ENCODE measurements at places on chromosomes 3 and 15. TPM values are rescaled to one million over a fixed set of nuclear protein-coding genes. Genes with fewer than 3 reads are reported as not detected.

DNA sequence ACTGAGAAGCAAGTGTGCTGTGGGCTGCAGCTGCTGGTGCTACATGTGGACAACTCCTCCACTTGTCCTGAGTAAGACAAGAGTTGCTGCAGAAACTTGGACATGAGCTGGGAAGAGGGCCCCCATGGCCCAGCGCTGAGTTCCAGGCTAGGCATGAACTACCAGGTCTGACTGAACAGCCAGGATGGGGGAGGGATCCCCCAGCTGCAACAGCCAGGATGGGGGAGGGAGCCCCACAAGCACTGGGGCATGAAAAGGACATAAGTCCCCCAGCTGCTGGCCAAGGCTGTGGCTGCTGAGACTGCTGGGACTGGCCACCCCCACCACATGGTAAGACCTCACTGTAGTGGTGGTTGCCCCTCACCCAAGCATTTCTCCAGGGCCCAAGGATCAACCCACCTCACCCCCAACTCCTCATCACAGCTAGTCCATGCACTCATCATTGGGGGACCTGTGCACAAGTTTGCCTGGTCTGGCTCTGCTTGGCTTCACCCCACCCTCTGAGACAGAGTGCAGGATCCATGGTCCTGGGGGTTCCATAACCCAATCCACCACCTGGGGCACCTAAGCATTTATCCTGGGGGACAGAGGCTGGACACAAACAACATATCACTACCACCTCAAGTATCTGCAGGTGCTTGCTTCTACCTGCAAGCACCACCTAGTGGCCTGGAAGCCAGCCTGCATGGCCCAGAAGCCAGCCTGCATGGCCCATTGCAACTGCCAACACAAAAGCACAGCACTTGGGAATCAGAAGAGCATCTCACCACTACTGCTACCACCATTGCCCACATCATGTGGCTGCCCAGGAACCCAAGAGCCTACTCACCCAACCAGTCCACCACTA, 84.5 kb upstream of the STT3B start:
- no peak for DNase-seq

GRCh38 chr15:73872346-73872745, 1.0 kb upstream of the TBC1D21 start:
- no peak for DNase-seq

GRCh38 chr3:37946531-37946889, 44.1 kb upstream of the VILL start:
- no peak for DNase-seq

GRCh38 chr15:65260968-65261367, 25.7 kb downstream of the PARP16 start:
- DNase-seq, result no peak

DNA sequence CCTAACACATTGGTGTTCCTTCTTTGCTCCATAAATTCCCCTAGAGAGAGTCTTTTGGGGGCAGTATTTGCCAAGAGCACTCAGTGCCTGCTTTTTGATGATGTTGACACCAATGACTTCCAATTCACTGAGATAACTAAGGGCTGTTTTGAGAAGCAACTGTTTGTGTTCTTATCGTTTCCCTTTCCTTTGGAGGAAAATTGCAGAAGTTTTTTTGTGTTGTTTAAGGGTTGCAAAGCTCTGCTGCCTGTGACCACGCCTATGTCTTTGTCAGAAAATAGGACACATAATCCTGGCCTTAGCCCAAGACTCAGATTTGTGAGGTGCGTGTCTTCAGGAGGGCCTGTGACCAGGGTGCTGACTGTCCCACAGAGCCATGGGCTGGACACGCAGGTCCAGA, 99.6 kb downstream of the FAM43A start:
- DNase-seq, result no peak

DNA sequence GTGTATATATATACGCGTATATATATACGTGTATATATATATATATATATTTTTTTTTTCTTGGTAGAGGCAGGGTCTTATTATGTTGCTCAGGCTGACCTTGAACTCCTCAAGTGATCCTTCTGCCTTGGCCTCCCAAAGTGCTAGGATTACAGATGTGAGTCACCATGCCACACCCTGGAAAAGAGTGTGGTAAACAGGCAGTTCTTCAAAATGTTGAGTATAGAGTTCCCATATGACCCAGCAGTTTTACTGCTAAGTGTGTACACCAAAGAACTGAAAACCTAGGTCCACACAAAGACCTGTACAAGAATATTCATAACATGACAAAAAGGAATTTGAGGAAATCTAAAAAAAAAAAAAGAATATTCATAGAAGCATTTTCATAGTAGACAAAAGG, 71.8 kb upstream of the GCNT3 start:
- DNase-seq, result no peak

GRCh38 chr15:78085928-78086327, 6.4 kb upstream of the SH2D7 start:
- no peak for DNase-seq

GRCh38 chr15:58064980-58065444, 499 bp downstream of the ALDH1A2 start:
- no peak for DNase-seq

DNA sequence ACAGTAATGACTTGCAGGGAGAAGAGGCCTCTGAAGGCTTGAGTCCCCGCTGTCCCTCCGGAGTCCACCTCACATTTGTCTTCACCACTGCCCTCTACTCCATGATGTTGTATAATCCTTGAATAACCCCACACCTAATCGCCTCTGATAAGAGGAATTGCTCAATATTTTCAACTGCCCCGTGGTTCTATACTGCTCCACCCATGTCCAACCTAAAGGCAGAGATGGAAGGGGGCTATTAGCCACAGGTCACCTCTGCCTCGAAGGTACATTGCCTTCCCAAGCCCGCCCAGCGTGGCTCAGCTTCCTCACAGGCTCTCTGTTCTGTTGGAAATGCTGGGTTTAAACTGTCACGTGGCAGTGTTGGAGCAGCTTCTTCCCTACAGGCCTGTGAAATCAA, 12.4 kb downstream of the TLR9 start:
- no peak for DNase-seq

- DNase-seq, result no peak
Measured at GRCh38 chr15:34620142-34620541, 36.7 kb upstream of the GOLGA8B start.

DNA sequence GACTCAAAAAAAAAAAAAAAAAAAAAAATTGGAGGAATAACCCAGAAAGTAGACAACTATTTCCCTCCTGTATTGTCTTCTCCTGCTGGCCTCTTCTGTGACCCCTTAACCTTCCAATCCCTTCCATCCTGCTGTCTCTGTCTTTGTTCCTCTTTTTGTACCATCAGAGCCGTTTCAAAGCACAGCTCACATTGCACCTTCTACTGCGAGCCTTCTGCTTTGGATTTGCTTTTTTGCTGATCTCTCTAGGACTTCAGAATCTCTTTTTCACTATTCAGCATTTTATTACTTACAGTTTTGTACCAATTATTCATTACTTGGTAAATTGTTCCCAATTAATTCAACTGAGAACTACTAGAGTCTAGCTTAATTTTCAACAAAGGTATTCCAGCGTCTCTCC, 284.0 kb upstream of the TBL1XR1 start:
- DNase-seq, result no peak

GRCh38 chr3:181487236-181487978, 224.3 kb upstream of the SOX2 start:
- DNase-seq, result peak; percentile 29

- no peak for DNase-seq
Measured at GRCh38 chr15:76837474-76837873, 67.7 kb downstream of the SCAPER start.

DNA sequence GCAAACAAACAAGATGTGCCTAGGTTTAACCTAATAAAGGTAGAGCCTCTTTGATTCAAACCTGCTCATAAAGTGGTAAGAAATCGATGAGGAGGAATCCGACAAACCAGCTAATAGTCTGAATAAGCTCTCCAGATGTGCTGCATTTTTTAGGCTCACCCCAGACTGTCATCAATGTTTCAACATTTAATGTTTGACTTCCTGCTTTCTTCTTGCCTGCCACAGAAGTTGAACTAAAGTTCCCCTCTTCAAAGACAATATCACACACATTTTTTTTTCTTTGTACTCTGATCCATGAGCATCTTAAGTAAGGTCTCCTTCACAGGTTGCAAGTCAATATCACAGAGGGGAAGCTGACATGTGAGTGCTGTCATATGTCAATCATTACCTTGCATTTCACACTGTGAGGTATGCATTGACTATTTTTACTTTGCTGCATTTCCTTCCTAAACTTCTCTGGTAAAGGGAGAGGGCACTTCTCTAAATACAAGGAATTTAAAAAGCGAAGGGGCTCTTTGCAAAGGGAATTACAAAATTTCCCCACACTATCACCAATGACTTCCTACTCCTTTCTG, 172.3 kb upstream of the MCTP2 start:
- no peak for DNase-seq

DNA sequence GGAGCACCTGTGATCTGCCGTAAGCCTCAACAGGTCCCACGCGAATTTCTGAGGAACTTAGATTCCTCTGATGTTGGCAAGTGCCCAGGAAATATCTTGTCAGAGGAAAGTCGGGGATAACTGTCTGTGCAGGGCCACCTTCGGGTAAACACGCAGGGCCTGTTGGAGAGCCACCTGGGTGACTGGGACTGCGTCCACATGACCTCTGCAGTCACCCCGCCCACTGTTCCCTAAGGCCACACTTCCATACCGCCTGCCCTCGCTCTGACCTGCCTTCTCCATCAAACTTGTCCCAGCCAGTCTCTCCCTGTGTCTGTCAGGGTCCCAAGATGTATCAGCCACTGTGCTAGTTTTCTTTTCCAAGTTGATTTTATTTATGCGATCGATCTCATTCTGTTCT, 28.7 kb downstream of the BFSP2 start:
- no peak for DNase-seq

GRCh38 chr3:101938262-101938847, 89.0 kb downstream of the NFKBIZ start:
- no peak for DNase-seq

DNA sequence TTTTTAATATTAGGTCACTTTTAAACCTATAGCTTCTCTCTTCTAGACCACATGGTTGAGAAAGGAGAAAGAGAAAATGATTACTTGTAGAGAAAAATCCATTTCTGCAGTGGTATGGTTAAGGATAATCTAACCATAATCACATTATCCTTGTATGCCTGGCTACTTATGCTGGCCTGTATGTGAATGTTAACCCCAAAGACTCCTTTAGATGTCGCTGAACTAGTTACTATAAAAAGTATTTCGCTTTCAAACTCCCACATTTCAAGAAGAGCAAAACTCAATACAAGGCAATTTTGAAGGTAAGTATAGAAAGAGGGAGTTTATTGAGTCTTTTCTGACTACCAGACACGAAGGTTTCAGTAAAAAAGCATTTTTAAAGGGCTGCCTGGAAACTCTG, 2.2 kb downstream of the KCTD6 start:
- no peak for DNase-seq

DNA sequence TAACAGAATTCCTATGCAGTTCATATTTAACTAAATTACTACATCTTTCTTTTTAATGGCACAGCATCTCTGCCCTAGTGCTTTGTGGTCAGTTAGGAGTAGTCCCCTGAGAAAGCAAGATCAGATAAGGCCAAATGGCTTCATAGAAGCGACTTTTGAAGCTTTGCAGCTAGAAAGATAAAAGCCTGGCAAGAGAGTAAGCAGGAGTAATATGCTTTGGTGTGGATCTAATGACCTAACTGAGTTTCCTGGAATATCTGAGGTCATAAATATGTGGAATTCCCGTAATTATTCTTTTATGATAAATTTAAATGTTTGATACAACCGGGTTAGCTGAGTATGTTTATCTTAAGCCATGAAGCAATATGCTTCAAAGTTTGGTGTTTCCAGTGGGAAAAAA, 374.9 kb upstream of the LRRC3B start:
- DNase-seq, result no peak

- DNase-seq, result no peak
Measured at GRCh38 chr3:154191520-154191919, 70.3 kb downstream of the ARHGEF26 start.

GRCh38 chr15:95990833-95991232, 339.7 kb upstream of the NR2F2 start:
- DNase-seq, result no peak

DNA sequence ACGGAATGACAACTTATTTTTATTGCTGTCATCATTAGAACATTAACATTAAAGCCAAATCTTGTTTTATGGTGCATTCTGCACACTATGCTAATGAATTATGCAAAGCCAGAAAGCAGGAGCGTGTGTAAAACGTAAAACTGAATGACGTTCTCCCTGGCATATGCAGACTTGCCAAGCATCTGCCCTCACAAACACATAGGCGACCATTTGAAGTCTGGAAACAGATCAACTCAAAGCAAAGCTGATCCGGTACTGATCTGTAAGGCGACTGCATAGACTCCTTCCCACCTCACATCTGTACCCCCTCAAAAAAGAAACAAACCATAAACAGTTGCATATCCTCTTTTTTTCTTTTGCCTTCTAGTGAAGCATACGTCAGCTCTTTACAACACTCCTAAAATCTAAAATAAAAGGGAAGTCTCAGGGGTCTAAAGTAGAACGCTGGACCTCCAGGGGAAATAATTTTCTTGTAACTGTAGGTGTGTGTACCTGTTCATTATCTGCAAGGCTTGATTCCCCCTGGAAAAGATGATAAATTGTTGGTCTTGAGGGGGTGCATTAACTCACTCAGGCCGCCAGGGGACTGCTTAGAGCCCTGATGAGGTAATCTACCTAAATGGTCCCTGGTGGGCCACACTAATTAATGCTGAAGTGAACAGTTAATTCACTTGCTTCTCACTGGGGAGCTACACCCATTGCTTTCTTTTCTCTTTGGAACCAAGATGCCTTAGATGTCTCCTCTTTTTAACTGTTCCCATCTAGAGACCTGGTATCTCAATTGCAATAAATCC, 231.4 kb downstream of the CDIN1 start:
- DNase-seq, result peak; percentile 64

DNA sequence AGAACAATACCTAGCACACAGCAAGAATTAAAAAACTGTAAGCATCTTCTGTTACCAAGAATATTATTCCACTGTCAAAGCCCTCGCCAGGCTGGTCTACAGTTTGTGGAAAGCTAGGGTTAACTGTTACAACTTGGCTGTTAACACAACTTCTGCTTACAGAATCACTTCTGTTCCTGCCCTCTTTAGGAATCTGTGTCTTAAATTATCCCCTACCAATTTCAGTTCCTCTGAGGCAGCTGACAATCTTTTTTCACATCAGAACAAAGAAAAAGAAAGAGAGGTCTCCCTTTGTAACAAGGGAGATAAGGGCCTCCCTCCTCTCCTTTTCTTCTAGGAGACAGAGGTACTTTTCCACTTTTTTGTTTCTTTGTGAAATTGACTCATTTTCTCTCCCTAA, 188.9 kb downstream of the FMN1 start:
- DNase-seq, result no peak

- DNase-seq, result no peak
Measured at GRCh38 chr3:30609930-30610701, 3.7 kb downstream of the TGFBR2 start.

The IQCF5 gene
- polyA plus RNA-seq, result not detected

The NAALADL2 gene
- 2.9 TPM for polyA plus RNA-seq

The CLSTN2 gene
- 20.7 TPM for polyA plus RNA-seq

The AGTR1 gene
- 1.6 TPM for polyA plus RNA-seq

The CHRNA5 gene
- polyA plus RNA-seq, result 2.6 TPM

The ANKRD63 gene
- polyA plus RNA-seq, result 0.30 TPM

The FEM1B gene
- 65.9 TPM for polyA plus RNA-seq

The TAGLN3 gene
- polyA plus RNA-seq, result 171 TPM

The PLA2G4E gene
- not detected for polyA plus RNA-seq

The TXNRD3 gene
- 7.4 TPM for polyA plus RNA-seq

Data from spinal cord (tissue), 10 donors.